ENCODE measurements at places on chromosomes 2 and 18. TPM values are rescaled to one million over a fixed set of nuclear protein-coding genes. Genes with fewer than 3 reads are reported as not detected.
A peak's percentile ranks its signal among the peaks of the same experiment; 100 is the strongest.

- H3K27ac ChIP-seq: no peak overlapping the region
- no peak for DNase-seq
- no peak overlapping the region for H3K4me3 ChIP-seq
- no peaks in the 10 kb centered on the region for H3K36me3 ChIP-seq
- no peaks in the 10 kb centered on the region for H3K4me1 ChIP-seq
- H3K27me3 ChIP-seq: no peaks in the 10 kb centered on the region
Measured at GRCh38 chr18:3870914-3871313, 420.9 kb downstream of the TGIF1 start.

GRCh38 chr18:12079491-12080237, 14.0 kb upstream of the ANKRD62 start:
- no peaks in the 10 kb centered on the region for H3K4me1 ChIP-seq
- H3K36me3 ChIP-seq: no peaks in the 10 kb centered on the region
- H3K27ac ChIP-seq: no peak overlapping the region
- no peak for DNase-seq

- no peak overlapping the region for H3K4me3 ChIP-seq
- DNase-seq: peak; percentile 40
- no peaks in the 10 kb centered on the region for H3K36me3 ChIP-seq
Measured at GRCh38 chr2:95356821-95357700, 45.4 kb upstream of the FAHD2A start.

DNA sequence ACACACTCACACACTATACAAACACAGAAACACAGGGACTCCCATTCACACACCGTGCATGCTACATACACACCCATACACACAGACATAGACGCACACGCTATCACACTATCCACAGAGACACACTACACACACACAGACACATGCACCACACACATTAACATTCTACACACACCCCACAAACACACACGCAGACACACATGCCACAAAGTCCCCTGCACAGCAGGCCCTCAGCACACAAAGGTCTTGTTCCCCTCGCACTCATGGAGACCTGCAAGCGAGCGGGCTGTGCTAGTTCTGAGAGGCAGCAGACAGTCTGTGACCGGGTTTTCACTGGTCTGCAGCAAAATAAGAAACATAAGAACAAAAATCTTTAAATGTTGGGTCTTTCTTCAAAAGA, 429.6 kb upstream of the SALL3 start:
- no peaks in the 10 kb centered on the region for H3K4me1 ChIP-seq
- no peaks in the 10 kb centered on the region for H3K36me3 ChIP-seq
- H3K27me3 ChIP-seq: peaks cover 4% of the 10 kb centered on the region
- DNase-seq: no peak
- H3K27ac ChIP-seq: no peak overlapping the region

- no peak for DNase-seq
- no peaks in the 10 kb centered on the region for H3K4me1 ChIP-seq
- no peaks in the 10 kb centered on the region for H3K36me3 ChIP-seq
- H3K27me3 ChIP-seq: no peaks in the 10 kb centered on the region
Measured at GRCh38 chr18:64118406-64118805, 30.5 kb downstream of the LINC00305 start.

Gene EMILIN1
- 4.8 TPM for polyA plus RNA-seq

DNA sequence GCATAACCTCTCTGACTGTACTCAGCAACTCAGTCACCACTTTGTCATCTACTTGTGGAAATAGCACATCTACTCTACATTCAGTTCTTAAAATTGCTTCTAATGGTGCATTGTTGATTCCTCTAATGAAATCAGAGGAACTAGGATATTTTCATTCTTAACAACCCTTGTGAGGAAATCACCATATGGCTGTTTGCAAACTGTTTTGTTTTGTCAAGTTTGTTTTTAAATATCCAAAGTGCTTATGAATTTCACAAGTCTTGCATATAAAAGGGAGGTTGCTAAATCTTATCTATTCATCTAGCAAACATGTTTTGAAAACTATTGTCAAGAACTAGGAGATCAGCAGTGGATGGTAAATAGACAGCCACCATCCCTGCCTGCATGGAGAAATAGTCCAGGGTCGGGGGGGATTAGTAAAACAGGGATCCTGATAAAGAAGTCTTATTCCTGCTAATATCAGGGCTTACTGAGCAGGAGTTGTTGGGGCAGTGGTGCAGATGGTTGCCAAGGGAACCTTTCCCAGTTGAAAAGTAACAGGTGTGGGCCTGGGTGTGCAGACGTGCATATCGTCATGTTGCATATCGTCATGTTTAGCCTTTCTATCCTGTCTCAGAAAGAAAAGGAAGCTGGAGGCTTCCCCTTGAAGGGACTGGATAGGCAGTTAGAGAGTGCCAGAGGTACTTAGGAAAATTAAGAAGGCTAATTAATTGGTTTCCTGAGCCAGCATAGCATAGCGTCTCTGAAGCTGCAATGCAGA, 7.5 kb upstream of the MYO3B start:
- no peak for DNase-seq
- no peaks in the 10 kb centered on the region for H3K27me3 ChIP-seq
- no peaks in the 10 kb centered on the region for H3K36me3 ChIP-seq
- H3K4me1 ChIP-seq: no peaks in the 10 kb centered on the region

DNA sequence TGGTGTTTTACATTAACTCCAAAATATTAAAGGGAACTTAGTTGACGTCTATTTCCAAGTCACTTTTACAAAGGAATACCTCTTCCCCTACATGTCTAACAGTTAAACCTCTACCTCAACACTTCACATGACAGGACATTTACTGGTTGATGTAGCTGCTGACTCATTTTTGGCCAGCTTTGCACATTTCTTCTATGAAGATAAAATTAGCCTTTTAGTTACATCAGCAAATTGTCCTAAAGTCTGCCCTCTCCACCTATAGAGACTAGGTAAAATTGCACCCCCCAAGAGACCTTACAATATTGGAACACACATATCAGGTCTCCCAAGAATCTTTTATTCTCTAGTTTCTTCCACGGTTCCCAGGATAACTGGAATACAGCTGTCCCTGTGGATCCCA, 10.1 kb upstream of the CERS6 start:
- no peaks in the 10 kb centered on the region for H3K4me1 ChIP-seq
- no peak overlapping the region for H3K27ac ChIP-seq
- H3K27me3 ChIP-seq: no peaks in the 10 kb centered on the region
- H3K4me3 ChIP-seq: no peak overlapping the region
- no peak for DNase-seq

GRCh38 chr2:178072000-178072382, 586 bp downstream of the PDE11A start:
- no peak overlapping the region for H3K27ac ChIP-seq
- H3K36me3 ChIP-seq: no peaks in the 10 kb centered on the region
- no peak overlapping the region for H3K4me3 ChIP-seq

Gene ANKRD23
- 4.2 TPM for polyA plus RNA-seq

Gene SAG
- polyA plus RNA-seq: not detected

Gene SERPINB7
- not detected for polyA plus RNA-seq

Gene REEP1
- polyA plus RNA-seq: 0.23 TPM

GRCh38 chr18:26477828-26478466, 70.4 kb downstream of the KCTD1 start:
- DNase-seq: no peak
- H3K36me3 ChIP-seq: no peaks in the 10 kb centered on the region
- no peak overlapping the region for H3K27ac ChIP-seq
- no peaks in the 10 kb centered on the region for H3K27me3 ChIP-seq
- no peaks in the 10 kb centered on the region for H3K4me1 ChIP-seq

- H3K27ac ChIP-seq: no peak overlapping the region
- no peaks in the 10 kb centered on the region for H3K27me3 ChIP-seq
- DNase-seq: no peak
- H3K36me3 ChIP-seq: no peaks in the 10 kb centered on the region
- no peak overlapping the region for H3K4me3 ChIP-seq
Measured at GRCh38 chr2:45353879-45354278, 257.2 kb downstream of the SRBD1 start.

Gene TMEM247
- polyA plus RNA-seq: not detected

Gene DCDC2C
- not detected for polyA plus RNA-seq

All from sigmoid colon (tissue), 7 donors.